A172 (cell line): ENCODE measurements at places on chromosomes 7 and 10.
A peak's percentile ranks its signal among the peaks of the same experiment; 100 is the strongest.

DNA sequence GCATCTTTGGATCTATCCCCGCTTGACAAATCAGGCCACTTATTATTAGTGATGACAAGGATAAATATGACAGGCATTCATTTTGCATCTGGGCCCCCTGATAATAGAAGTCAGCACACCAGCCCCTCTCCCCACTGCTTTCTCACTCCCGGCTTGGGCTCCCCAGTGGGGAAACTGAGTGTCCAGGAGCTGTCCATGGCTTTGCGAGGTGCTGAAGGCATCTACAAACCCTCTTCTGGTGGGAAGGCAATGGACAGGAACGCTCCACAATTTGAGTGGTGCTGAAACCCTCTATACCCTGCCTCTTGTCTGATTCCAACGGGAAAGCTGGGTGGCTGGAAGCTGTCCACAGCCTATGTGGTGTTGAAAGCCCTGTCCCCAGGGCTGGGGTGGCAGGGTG, 61.7 kb upstream of the PCBD1 start:
- no peak for DNase-seq

DNA sequence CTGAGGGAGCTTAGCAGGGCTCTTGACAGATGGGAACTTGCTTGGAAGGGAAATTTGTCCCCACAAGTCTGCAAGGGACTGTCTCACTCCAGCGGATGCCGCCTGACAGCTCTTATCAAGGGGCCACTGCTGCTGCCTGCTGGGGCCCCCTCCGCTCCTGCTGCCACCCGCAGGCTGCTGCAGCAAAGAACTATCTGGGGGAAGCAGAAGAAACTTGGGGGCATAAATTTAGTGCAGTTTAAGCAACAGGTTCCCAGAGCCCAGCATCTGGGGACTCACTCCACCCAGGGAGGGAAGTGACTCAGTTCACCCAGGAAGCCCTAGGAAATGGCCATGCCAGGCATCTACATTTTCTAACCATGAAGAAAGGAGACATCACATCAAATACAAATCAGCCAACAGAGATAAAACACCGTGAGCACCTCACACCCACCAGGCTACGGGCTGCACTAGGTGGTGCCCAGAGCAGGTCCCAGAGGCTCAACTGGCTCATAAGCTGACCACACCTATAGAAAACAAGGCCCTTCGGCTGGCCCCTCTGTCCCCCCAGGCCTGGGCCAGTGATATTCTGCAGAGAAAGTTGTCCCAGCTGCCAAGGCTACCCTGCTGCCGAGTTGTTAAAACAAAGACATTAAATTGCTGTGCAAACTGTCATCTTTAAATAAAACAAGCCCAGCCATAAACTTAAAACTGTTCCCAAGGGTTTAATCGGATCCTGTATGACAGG, 3.7 kb downstream of the RGS10 start:
- DNase-seq, result no peak

DNA sequence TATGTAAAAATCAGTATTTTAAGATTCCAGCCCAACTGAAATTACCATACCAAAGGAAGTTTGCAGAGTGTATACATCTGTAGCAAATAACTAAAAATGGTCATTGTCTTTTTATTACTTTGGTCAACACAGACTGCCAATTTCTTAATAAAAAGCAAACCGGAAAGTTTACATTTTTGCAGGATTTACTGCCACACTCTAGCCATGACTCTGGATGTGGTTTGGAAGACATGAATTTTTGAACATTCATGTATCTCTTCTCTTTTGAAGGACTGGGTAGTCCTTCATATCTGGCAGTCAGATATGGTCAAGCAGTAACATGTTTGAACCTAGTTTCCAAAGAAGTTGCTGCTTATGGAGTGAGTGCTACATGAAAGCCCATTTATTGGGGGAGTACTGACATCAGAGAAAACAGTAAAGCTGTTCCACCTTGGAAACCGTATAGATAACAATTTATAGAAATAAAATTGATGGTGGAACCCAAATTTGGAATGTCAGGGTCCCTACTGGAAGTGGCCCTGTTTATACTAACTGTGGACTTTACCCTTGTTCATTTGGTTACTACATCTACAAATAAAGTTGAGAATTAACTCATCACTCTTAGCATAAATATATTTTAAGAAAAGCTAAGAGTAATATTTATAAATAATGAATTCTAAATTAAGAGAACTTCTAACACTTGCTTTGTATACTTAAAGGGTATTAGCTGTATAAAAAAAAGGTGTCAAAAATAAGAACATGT, 84.6 kb downstream of the ZMYND11 start:
- DNase-seq, result no peak

GRCh38 chr10:73589563-73590126, 1.5 kb downstream of the USP54 start:
- peak; percentile 52 for DNase-seq

- no peak for DNase-seq
Observed at GRCh38 chr10:34537629-34538231, 277.4 kb downstream of the PARD3 start.
